ENCODE measurements at places on chromosomes 2 and 18. TPM values are rescaled to one million over a fixed set of nuclear protein-coding genes. Genes with fewer than 3 reads are reported as not detected.
A peak's percentile ranks its signal among the peaks of the same experiment; 100 is the strongest.

The CYRIA gene
- 25.2 TPM for total RNA-seq

DNA sequence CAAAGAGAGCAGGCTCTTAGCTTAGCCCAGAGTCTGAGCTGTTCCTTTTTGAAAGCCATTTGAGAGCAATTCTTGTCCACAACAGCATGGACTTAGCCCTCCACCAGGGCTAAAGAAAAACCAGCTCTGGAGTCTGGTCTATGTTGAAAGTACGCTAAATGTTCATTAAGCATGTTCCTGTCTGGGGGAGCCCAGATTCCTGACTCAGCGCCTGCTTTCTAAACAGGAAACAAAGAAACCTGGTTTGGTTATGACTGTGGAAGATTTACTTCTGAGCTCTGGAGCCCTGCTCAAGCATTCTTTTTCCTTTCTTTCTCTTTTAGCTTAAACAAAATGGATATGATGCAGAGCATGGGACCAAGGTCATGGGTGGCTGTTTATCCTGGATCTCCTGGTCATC lies 279.8 kb downstream of the RBM43 start:
- no peak for DNase-seq

DNA sequence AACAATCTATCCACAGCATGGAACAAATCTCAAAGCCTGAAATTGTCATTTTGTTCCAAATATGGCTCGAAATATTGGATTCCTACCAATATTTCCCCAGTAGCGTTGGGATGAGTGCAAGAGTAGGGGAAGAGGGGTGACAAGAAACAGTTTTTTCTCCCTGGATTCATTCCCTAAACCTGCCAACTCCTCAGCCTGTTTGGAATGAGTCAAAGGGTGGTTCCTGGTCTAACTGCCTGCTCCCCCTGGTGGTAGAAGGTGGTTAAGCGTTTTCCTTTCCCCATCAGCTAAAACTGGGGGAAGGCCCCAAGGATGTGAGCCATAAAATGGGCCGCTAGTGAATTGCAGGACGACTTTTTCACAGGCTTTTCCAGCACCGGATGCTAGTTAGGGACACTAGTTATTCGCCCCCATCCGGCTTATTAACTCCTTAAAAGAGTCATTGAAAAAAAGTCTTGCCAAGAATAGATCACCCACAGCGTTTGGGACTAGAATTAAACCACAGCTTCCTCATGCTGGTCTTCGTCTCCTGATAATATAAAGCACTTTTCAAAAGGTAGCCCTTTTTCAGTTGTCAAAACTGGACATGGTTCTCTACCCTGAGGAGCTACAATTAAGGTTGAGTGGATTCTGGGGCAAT lies 72.5 kb downstream of the DHRS9 start:
- peak; percentile 74 for DNase-seq

GRCh38 chr2:863732-864450 lies 86.8 kb upstream of the SNTG2 start:
- no peak for DNase-seq

DNA sequence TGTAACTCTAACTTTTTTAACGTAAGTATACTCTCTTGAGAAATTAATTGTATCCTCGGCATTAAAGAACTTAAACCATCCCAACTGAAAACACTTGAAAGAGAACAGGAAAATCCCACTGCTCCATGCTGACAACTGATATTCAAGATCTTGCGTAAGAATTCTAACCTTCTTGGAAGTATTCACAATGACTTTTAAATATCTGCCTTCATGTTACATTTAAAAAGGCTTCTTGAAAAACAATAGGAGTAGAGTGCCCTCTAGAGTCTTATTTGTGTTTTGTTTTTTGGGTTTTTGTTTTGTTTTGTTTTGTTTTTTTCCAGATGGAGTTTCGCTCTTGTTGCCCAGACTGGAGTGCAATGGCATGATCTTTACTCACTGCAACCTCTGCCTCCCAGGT lies 65.4 kb upstream of the DNAJC10 start:
- DNase-seq, result peak; percentile 62

DNA sequence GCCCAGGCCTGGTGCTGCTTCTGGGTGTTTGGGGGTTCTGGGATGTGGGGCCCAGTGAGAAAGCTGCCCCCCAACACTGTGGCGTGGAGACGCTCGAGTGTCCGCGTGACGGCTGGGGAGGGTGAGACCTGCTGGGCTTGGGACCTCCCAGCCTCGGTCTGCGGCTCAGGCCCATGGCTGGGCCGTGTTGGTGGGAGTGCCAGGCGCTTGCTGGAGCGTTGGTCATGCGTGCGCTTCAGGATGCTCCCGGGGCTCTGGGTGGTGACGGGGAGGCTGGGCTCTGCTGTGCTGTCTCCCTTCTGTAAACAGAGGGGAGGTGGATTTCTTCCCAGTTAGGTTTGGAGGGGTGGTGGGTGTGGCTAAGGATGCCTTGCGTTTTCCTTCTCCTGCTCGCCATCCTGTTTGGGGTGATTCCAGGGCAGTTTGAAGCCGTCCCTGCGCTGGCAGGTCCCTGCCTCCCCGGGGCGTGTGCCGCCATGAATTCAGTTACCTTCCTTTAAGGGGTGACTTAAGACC lies 606 bp downstream of the GAL3ST2 start:
- DNase-seq, result no peak

Data from A172 (cell line).